ENCODE measurements at places on chromosomes 3 and 15.

DNA sequence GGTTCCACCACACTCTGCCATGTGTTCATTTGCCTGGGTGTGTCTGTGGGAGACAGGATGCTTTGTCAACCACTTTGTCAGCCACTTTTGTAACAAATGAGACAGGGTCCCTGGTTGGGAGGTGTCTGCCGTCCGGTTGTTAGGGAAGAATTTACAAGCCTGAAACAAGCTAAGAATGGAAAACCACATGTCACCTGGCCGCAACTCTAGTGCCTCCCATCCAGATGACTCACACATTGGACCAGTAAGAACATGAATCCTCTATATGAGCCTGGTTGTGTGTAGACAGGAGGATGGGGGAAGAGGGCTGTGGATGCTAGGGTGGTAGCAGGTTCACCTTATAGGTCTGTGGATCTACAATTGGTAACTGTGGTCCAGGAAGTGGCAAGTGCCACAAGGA, 335.3 kb downstream of the CLSTN2 start:
- DNase-seq, result no peak

DNA sequence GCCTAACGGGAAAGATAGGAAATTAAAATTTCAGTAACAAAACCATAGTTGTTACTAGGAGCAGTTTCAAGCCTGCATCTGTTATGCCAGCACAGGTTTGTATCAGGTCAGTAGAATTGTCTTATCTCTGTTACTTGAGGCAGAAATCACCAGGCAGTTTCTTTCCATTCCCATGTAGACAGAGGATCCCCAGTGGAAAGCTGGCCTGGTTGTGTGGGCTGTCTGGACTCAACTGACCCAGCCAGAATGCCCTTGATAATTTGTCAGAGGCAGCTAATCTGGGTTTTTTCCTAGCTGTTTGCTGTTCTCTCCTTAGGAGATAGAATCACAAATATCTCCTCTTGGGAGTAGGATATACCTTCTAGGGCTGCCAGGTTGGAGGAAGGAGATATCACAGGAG, 1044.7 kb downstream of the IGSF11 start:
- no peak for DNase-seq

DNA sequence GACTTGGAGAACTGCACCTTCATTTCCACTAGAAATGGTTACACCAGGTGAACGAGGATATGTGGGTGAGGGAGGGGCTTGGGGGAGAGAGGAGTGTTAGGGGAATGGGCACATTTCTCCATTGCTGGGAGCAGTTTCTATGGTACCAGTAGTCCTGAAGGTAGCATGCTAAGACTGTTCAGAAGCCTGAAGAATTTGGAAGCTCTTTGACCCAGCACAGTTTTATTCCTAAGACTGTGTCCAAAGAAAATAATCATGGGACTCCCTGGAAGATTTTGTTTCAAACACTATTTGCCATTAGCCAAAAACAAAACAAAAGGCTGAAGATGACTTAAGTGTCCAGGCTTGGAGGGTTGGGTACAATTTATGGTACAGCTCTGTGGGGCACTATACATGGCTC, 32.1 kb downstream of the ST6GAL1 start:
- no peak for DNase-seq

DNA sequence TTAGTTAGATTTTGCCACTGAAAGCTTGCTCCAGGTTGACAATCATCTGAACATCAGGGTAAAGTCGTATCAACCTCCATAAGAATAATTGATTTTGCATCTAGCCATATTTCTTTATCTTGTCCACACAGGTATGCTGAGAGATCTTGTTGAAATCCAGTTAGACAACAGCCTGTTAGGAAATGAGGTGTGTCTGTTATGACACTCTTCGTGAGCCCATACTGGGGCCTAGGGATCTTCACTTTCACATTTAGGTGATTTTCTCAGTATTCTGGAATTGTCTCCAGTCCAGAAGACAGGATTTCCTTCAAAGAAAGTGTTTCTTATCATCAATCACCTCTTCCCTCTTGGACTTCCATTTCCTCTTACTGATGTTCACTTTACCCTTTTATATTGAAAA, 18.1 kb downstream of the DNAJB11 start:
- no peak for DNase-seq

DNA sequence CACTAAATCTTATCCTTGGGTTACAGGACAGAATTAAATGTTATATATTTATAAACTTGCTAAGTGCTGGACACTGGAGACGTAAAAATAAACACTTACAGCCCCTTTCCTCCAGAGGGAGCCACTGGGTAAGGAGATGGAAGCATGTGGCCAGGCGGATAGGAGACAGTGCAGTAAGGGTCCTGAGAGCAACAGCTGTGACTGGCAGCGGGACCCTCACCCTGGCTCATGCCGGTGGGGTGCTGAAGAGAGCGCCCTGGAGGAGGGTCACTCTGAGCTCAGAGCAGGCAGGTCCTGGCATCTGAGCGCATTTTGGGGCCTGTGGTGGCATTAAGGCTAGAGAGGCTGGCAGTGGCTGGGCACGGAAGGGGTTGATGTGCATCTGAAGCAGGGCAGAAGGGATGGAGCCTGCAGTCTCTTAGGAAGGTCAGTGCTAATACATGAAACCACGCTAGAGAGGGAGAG, 16.0 kb downstream of the SEC61A1 start:
- no peak for DNase-seq

GRCh38 chr3:182239316-182239715, 527.6 kb downstream of the SOX2 start:
- DNase-seq, result no peak

DNA sequence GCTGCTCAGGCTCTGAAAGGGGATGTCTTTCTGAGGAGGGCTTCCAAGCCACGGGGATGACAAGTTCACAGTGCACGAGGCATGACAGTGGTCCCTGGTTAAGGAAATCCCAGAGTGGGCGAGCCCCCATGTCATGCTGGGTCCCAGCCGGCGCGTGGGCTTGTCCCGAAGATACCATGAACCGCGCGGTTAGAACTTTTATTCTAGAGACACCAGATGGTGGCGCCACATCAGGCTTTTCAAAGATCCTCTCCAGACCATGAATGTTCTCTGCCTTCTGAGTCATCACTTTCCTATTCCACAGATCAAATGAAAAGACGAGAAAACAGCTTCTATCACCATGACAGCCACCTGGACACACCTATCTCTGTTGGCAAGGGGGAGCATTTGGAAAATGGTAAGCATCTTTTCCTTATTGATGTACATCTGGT, 227.8 kb upstream of the LYSMD4 start:
- no peak for DNase-seq

DNA sequence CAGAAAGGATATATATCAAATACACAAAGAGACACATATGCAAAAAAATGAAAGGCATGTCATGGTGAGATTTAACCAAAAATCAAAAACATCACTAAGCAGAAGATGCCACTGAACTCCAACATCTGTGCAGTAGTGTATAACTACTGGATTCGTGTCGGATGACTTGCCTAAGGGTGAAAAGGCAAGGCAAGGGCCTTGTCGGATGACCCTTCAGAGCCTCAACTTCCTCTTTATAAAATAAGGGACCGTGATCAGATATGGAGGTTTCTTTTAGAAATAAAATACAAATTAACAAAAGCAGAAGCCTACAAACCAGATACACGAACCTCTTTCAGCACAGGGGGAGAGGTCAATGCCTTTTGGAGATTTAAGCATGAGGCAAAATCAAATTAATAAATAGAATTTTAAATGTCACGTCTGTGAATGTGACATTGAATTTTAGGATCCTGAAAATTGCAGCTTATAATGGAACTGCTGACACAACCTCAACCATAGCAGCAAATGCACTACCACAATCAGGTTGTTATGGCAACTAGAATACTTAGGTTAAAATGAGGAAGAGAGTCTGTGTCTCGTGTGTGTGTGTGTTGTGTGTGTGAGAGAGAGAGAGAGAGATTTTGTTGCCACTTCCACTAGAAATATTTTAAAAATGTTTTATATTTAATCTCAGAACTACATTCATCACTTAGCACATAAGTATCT, 8.3 kb upstream of the CHRM5 start:
- DNase-seq, result no peak

DNA sequence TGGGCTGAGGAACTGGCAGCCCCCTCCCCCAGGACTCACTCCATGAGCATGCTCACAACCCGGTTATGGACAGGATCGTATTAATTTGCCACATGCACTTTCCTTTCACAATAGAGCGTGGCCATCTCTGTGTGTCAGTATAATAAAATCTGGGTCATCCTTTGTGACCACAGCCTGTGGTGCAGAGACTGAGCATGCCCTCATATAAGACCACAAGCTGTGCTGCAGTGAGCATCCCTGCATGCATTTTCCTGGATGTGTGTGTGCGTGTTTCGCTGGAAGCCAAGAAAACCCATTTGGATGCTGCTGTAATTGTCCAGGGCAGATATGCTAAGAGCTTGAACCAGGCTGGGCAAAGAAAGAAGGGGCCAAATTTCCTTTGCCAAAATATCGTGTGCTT, 39.7 kb downstream of the CYP11A1 start:
- no peak for DNase-seq

- no peak for DNase-seq
These were observed 50.4 kb downstream of the DNASE1L3 start for GRCh38 chr3:58160399-58160798.

DNA sequence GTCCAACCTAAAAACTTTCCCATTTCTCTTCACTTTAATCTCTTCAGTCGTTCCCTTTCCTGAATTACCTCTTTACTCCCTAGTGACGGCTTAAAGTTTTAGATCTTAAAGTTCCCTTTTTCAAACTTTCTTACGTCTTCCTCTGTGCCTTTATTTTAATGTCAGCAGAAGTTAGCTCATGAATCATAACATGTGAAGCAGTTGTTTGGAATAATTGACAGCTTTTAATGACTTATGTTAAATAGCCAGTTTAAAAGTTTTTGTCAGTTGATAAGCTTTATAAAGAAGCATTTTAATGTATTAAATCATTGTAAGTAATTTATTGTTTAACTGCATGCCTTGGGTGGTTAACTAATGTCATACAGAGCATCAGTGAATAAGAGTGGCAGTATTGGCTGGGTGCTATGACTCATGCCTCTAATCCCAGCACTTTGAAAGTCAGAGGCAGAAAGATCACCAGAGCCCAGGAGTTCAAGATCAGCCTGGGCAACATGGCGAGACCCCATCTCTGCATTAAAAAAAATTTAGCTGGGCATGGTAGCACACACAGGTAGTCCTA, 33.9 kb downstream of the PIK3CA start:
- DNase-seq, result no peak

GRCh38 chr3:170130532-170130931, 51.0 kb downstream of the PHC3 start:
- no peak for DNase-seq

GRCh38 chr15:95051861-95052260, 820.5 kb downstream of the MCTP2 start:
- no peak for DNase-seq

GRCh38 chr3:59606638-59607266, 556.9 kb upstream of the CFAP20DC start:
- DNase-seq, result no peak

GRCh38 chr3:194773771-194774455, 88.2 kb downstream of the FAM43A start:
- DNase-seq, result no peak

GRCh38 chr3:97432914-97433313, 331.6 kb upstream of the ARL6 start:
- DNase-seq, result no peak

GRCh38 chr3:18740631-18741583, 315.8 kb upstream of the SATB1 start:
- no peak for DNase-seq

DNA sequence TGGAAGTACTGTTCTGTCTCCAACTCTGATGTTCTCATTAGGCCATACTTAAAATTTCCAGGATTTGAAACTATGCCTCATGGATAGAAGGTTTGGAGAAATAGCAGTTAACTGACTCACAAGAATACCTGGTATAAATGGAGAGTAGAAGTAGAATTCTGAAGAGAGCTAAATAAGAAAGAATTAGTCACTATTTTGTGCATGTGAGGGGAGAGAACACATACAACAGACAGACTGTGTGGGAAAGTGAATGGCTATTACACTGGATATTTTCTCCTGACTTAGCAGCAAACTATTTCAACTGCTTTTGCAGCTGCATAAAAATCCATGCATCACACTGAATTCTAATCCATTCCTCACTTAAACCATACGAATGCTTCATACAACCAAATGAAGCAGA, 71.3 kb downstream of the C3orf70 start:
- no peak for DNase-seq

GRCh38 chr3:197203714-197204146, 94.7 kb downstream of the DLG1 start:
- DNase-seq, result no peak

GRCh38 chr15:41948490-41948889, 23.9 kb downstream of the EHD4 start:
- no peak for DNase-seq

GRCh38 chr3:120039642-120040610, 54.3 kb downstream of the GSK3B start:
- no peak for DNase-seq

DNA sequence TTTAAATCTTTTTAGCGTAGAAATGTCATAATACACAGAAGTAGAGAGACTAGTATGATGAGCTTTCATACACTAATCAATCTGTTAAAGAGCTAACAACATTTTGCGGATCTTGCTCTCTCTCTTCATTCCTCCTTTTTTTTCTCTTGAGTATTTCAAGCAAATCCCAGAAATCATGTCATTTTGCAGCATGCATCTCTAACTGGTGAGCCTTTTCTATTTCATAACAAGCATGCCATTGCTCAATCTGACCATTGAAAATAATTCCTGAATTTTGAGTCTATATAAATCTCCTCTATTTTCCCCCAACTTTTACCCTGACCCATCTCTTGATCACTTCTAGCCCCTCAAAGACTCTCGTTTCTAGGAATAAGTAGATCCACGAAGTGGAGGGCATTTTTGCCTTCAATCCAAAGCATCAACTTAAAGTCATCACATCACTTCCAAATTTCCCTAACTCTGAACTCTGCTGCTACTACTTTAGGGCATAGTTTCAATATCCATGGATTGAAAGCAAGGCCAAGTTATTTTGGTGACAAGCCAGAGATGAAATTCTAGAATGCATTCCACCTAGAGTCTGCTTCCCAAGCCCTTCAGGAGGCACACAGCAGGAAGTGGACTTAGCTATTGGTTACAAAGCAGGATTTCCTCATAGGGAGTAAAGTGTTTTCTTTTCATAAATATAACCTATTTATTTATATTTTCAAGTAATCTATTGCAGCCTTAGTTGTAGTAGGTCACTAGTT, 253.5 kb upstream of the ZPLD1 start:
- DNase-seq, result no peak

GRCh38 chr3:135197246-135197645, 402.2 kb downstream of the EPHB1 start:
- DNase-seq, result no peak

DNA sequence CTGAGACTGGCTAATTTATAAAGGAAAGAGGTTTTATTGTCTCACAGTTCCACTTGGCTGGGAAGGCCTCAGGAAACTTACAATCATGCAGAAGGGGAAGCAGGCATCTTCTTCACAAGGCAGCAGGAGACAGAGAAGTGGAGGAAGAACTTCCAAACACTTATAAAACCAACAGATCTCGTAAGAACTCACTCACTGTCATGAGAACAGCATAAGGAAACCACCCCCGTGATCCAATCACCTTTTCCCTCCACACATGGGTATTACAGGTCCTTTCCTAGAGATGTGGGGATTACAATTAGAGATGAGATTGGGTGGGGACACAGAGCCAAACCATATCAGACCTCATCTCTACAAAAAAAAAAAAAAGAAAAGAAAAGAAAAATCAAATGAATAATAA, 25.7 kb downstream of the CGGBP1 start:
- DNase-seq, result no peak
